Right atrium auricular region (tissue), 2 donors: ENCODE measurements at places on chromosomes 2 and 18.
A peak's percentile ranks its signal among the peaks of the same experiment; 100 is the strongest.

- DNase-seq, result no peak
Observed at GRCh38 chr2:97653473-97653872, 7.6 kb downstream of the COX5B start.

DNA sequence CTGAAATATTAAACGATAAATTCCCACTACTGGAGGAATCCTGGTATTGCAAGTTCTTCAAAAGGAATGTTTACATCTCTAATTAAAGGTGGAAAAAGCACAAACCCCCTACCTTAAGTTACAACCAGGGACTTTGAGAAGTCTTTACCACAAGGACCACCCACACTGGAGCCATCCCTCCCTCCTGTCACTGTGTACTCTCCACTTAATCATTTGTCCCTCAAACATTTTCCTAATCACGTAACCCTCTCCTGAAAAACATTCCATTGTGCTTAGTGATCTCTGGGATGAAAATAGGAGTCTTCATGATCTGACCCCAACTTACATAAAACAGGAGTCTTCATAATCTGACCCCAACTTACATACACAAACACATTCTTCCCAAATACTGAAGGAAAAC, 85.7 kb downstream of the SUCLG1 start:
- DNase-seq, result no peak

DNA sequence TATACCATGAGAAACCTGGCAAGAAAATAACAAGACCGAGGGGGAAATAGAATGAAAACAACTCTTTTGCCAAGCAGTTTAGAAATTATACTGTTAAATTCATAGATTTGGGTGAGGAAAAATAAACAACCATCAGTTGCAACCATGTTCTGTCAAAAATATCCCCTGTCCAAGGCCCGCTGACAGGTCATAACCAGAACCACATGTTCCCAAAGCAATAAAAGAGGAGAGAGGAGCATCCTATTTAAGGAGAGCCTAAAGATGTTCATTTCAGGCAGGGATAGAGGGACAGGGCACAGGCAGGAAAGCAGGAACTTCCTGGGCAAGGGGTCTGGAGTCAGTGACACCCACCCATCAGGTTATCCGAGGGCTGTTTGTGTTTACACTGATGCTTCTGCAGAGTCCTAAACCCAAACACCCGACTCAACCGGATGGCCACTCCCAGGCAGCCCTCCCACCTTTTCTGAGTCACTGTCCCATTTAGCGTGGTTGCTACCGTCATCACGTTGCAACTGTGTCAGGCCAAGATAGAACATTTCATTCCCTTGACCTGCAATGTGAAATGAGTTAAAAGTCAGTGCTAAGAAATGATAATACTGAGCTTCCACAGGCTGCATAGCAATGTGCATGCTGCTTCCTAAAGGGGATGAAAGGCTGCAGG, 468.3 kb upstream of the RAB12 start:
- DNase-seq, result peak; percentile 66

- DNase-seq, result no peak
Observed at GRCh38 chr2:190679813-190680591, 31.1 kb downstream of the NAB1 start.

- DNase-seq, result no peak
Observed at GRCh38 chr18:23842305-23842704, 153.1 kb downstream of the LAMA3 start.

- DNase-seq, result no peak
Observed at GRCh38 chr2:38713338-38713737, 37.8 kb downstream of the SRSF7 start.

DNA sequence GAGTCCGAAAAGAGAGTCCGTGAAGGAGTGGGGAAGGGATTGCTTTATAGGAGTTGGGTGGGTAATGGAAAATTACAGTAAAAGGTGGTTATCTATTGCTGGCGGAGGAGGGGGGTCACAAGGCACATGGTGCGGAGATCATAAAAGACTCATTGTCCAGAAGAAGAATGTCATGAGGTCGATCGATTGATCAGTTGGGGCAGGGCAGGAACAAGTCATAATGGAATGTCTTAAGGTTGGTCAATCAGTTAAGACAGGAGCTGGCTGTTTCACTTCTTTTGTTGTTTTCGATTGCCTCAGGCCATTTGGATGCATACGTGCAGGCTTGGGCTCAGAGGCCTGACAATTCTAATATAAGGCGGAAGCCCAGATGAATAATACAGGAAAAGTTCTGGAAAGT, 473.0 kb upstream of the TNP1 start:
- DNase-seq, result no peak

DNA sequence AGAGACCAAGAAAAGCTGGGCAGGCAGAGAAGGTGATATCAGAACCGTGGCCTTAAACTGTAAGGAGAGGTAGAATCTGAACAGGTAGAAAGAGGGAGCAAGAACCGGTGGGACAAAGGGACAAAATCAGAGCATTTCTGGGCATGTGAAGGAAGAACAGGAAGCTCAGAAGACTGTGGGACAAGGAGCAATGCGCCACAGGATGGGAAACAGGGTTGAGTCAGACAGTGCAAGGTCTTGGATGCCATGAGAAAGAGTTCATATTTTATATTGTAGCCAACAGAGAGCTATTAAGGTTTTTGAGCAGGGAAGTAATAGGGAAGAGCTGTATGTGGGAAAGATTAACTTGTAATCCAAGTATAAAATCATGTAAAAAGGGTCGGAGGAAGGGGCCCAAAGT, 106.4 kb upstream of the UGP2 start:
- no peak for DNase-seq

- no peak for DNase-seq
Observed at GRCh38 chr18:61554117-61554776, 221.0 kb downstream of the CDH20 start.

DNA sequence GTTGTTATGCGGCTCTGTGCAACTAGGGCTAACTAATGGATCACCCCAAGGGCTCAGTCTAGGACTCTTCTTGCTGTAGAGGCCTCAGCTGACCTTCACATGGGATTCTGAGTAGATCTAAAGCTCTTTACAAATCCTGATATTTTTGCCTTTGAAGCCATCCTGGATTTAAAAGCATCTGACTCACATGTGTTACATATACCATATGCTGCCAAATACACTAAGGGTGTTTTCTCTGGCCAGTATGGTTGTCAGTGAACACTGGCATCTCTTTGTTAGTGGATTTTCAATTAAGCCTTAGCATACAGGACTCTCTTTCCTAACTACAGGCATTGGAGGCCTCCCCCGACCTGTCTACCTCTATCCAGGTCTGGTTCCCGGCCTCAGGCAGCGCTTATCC, 992.8 kb upstream of the FANCL start:
- DNase-seq, result no peak

GRCh38 chr2:96866986-96867755, 2.7 kb downstream of the SEMA4C start:
- no peak for DNase-seq

GRCh38 chr2:182077448-182078142, 91.9 kb downstream of the PPP1R1C start:
- DNase-seq, result no peak
